ENCODE measurements at places on chromosomes 5 and 9. TPM values are rescaled to one million over a fixed set of nuclear protein-coding genes. Genes with fewer than 3 reads are reported as not detected.

The TLE1 gene
- 345 TPM for total RNA-seq

The ROPN1L gene
- total RNA-seq, result not detected

The PCDHB14 gene
- total RNA-seq, result 16.5 TPM

The SNCAIP gene
- total RNA-seq, result 6.7 TPM

The FREM1 gene
- total RNA-seq, result 1.7 TPM

The ZDHHC21 gene
- total RNA-seq, result 15.2 TPM

The SLC6A7 gene
- total RNA-seq, result not detected

The MLANA gene
- not detected for total RNA-seq

The INSL4 gene
- not detected for total RNA-seq

The TAF11L5 gene
- total RNA-seq, result 0.83 TPM

The LRRC26 gene
- total RNA-seq, result 0.98 TPM

The ADAMTSL2 gene
- 1.3 TPM for total RNA-seq

The MAMDC2 gene
- 0.22 TPM for total RNA-seq

The TNFSF15 gene
- total RNA-seq, result not detected

The PPP3R2 gene
- total RNA-seq, result not detected

The IER5L gene
- total RNA-seq, result 36.0 TPM

The FOXD4L3 gene
- total RNA-seq, result 0.27 TPM

The IRX4 gene
- total RNA-seq, result 0.20 TPM

The RNF180 gene
- 9.1 TPM for total RNA-seq

The TOR2A gene
- total RNA-seq, result 27.5 TPM

The LCN1 gene
- total RNA-seq, result not detected

The ZNF454 gene
- 9.3 TPM for total RNA-seq

The CNTFR gene
- 170 TPM for total RNA-seq

The IFNK gene
- not detected for total RNA-seq

The BASP1 gene
- total RNA-seq, result 832 TPM

The PCDHB2 gene
- total RNA-seq, result 103 TPM

Measured in glutamatergic neuron (in vitro differentiated cells).